ENCODE measurements at places on chromosomes 7 and 10. TPM values are rescaled to one million over a fixed set of nuclear protein-coding genes. Genes with fewer than 3 reads are reported as not detected.

DNA sequence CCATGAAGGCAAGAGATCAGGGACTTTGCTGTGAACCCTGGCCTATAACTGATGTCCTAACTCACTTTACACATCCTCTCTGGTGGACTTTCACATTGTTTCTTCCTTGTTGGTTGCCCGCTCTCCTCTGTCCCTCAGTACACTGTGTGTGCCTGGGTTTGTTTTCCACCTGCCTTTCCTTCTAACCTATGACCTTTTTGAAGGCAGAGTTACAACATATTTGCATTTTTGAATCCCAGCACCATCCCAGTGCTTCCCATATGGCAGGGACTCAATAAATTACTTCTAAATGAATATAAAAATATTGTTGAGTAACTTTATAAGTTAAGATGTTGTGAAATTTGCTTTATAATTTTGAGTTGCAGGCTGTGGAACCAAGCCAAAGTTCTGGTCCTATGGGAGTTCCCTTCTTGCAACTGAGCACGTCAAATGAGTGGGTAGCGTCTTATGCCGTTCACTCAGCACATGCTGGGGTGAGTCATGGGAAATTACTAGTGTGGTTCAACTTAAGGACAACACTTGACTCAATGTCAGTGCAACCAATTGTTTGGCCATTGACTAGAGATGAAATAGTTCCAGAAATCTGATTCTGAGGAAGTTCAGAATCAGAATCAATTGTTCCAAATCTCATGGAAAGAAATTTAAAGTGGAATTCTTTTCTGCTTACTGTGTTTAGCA, 250.9 kb downstream of the TWIST1 start:
- DNase-seq: peak; percentile 12

- no peak for DNase-seq
Observed at GRCh38 chr10:49369216-49370162, 26.4 kb downstream of the DRGX start.

DNA sequence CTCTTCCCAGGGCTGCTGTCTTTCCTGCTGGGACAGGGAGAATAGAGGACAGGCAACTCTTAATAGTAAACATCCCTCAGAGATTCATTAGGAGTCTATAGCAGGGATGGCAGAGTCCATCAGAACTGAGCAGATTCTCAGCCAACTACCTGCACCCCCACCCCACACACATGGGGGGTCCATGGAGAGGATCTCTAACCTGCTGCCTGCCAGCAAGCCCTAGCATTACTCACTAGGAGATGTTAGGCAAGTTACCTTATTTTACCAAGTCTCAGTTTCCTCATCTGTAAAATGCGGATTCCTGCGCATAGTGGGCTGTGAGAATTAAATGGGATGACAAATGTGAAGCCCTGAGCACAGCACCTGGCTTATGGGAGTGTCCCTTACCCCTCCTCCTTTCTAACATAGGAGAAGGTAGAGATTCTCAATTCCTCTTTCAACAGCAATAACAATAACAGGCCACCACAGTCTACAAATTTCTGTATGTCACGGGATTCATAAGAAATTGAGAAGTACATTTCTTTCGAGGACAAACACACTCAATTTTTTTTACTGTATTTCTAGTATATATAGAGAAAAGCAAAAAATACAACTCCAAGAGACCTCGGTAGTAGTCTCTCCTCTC, 23.8 kb upstream of the WDR11 start:
- no peak for DNase-seq

- no peak for DNase-seq
Observed at GRCh38 chr10:113422371-113422770, 130.5 kb upstream of the HABP2 start.

DNA sequence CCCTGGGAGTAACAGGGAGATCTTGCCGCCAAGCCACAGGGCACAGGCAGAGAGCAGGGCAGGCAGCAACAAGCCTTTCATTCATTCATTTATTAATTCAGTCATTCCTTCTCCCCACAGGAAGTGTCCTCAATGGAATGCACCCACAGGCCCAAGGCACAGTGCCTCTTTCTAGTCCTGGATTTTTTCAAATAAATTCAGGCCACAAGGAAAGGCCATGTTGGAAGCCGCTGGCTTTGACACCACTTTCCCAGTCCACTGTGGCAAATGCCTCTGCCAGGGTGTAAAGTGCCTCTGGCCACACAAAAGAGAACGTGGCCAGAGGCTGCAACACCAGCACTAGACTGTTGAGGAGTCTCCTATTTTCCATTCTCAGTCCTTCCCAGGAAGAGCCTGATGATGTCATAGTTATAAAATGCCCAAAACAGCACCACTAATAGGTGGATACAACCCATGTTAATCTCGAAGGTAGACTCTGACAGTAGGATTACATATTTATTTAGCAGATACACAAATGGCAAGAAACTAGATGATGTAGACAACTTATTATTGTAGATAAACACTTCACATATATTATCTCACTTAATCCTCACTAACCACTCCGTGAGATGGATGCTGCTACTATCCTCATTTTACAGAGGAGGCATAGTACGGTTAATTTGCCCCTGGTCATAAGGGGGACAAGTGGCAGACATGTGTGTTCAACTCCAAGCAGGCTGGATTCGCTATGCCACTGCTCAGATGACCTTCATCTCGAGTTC, 5.5 kb downstream of the JAZF1 start:
- no peak for DNase-seq

GRCh38 chr10:72238392-72239175, 22.5 kb upstream of the ASCC1 start:
- DNase-seq: no peak

DNA sequence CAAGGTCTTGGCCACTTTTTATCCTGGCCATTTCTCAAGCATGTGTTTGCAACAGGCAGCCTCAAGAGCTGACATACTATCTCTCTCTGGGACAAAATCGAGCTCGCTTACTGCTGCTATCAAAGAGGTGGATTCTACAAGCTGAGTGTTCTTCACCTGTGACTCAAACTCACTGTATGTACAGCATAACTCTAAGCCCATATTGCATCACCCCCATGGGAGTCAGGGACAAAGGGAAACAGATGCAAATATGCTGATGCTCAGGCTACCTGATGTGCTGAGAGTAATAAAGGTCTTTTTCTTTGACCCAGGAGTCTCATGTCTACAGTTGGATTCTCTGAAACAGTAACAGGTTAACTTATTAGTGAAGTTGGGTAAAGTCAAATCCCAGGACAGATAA, 45.2 kb downstream of the PCLO start:
- no peak for DNase-seq

DNA sequence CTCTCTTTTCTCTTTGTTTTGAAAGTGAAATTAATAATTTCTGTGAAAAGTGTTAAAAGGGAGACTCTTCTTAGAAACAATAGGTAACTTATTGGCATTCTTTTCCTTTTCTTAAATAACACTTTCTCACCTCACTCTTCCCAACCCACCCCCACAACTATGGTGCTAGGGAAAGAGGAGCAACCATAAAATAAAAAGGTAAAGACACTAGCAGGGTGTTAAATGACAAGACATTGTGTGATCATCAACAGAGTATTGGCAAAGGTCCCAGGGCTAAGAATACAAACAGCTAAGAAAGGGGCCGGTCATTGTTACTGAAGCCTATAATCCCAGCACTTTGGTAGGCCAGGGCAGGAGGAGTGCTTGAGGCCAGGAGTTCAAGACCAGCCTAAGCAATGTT, 183.7 kb downstream of the NEBL start:
- DNase-seq: no peak

GRCh38 chr7:139541600-139542307, 18.3 kb downstream of the CLEC2L start:
- no peak for DNase-seq

DNA sequence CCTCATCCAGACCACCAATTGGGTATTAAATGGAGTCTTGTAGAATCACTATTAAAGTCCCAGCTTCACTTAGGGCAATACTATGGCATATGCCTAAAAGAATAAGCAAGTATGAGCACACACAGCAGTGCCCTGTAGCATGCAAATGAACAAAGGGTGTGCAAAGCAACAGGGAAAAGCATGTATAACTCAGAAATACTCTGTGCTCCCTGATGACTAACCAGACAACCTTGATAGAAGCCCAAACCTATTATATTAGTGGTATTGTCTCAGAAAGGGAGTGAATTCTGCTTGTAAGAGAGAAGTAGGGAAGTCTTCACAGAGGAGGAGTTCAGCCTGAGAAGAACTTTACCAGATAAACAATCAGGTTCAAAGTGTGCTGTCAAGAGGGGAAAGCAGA, 131.2 kb downstream of the DGKI start:
- DNase-seq: no peak

DNA sequence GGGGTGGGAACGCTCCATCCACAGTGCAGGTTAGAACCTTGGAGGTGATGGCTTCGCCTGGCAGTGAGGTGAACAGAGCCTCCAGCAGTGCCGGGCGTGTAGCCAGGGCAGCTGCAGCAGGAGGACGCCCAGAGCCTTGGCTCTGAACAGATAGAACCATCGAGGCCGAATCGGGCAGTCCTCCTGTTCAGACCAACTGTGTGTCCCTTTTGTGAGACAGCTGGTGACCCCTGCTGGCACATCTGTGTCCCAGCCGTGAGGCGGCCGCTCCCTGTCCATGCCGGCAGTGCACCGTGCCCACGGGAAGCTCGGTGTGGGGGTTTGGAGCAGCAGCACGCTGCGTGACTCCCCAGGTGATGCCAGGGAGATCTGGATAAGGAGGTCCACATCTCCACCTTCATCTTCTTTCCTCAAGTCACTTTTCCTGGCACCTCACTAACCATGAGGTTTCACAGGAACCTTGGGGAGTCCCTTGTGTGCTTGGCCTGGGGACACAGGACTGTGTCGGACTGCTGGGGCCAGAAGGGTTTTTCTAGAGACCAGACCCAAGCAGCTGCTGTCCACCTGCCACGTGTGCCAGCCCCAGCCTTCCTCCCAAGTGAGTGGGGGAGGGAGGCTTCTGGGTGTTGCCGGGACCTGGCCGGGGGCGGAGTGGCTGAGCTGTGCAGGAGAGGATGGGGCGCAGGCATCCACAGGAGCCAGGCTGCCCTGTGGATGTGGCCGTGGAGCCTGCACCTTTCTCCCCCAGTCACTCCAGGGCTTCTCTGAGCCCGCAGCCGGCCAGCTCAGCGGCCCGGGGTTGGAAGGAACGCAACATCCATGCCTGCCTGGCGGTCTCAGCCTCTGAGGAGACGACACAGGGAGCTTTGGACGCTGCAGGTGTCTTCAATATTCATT, 69.4 kb downstream of the DNAJB6 start:
- no peak for DNase-seq

- DNase-seq: no peak
Observed at GRCh38 chr10:68165643-68166042, 56.4 kb downstream of the MYPN start.

GRCh38 chr10:96299383-96299782, 4.9 kb upstream of the DNTT start:
- peak; percentile 21 for DNase-seq

DNA sequence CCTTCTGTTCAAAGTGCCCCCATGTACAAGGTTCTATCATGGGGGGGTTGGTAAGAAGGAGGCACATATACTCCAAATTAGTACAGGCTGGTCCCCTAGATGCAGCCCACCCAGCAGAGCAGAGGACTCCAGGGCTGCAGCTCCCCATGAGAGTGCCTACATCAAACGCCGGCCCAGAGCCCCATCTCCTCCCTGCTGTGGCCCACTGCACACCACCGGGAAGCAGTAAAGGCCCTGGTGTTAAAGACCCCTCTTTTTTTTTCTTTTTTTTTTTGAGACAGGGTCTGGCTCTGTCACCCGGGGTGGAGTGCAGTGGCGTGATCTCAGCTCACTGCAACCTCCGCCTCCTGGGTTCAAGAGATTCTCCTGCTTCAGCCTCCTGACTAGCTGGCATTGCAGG, 47.4 kb downstream of the SH3PXD2A start:
- DNase-seq: no peak

DNA sequence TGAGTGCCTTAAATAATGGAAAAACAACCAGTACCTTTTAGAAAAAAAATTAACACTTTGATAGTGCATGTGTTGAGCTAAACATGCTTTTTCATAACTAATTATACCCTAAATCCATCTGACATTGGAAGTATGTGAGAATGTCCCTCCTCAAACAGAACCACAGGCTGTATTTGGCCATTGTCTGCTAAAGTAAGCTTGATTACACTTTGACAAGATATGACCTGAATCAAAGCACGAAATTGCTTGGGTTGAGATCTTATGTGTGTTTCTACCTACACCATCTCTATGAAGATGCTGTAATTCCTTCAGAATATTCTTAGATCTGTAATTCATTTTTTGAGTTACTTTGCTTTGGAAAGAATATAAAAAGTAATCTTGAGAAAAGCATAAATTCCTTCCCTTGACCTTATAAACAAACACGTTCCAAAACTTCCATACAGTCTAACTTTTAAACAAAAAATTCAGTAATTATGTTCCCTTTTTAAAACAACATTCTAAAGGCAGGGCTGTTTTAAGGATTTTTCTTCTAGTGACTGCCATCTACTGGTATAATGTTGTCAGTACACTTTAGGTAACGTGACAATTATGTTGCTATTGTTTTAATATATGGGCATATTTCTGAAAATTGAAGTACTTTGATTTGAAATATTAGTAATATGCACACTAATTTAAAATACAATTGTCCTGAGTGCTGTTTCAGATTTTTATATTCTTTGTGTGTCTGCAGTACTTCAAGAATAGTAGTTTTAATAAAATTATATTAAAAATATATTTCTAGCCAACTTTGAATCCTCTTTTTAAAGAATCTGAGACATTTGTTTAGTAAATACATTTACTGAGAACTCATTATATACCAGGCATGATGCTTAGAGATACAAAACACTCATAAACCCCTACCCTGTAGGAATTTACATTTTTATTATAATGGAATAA, 20.9 kb downstream of the CD36 start:
- no peak for DNase-seq

DNA sequence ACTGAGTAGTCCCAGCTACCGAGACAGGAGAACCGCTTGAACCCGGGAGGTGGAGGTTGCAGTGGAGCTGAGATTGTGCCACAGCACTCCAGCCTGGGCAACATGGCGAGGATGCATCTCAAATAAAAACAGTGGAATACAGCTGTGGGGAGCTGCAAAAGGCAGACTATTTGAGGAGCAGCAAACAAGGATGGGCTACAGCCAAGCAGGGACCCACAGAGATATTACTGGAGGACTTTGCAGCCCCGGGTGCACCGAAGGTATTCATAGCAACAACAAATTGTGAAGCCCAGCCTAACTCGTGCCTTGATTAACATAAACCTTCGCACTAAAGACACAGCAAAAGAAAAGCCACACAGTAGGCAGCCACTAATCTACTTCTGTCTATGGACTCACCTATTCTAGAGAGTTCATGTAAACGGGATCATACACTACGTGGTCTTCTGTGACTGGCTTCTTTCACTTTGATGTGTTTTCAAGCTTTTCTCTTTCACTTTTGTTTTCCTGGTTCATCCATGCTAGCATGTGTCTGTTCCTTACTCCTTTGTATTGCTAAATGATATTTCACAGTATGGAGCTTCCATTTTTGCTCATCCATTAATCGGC, 34.0 kb downstream of the PODXL start:
- no peak for DNase-seq

SORBS1 gene
- total RNA-seq: 0.13 TPM

DGKB gene
- not detected for total RNA-seq

ADCYAP1R1 gene
- total RNA-seq: not detected

METTL27 gene
- total RNA-seq: not detected

ATRNL1 gene
- total RNA-seq: not detected

ABCB1 gene
- total RNA-seq: 8.9 TPM

GPR15LG gene
- not detected for total RNA-seq

ARF5 gene
- 114 TPM for total RNA-seq

HOXA3 gene
- total RNA-seq: not detected

NODAL gene
- not detected for total RNA-seq
